Stimulated activated CD8-positive, alpha-beta memory T cell treated with anti-CD3 and anti-CD28 coated beads, Interleukin-15, amount 100 ng/mL, for 4 hours (primary cell): ENCODE measurements at places on chromosomes 6 and 20.

- peak; percentile 3 for DNase-seq
Measured at GRCh38 chr6:52362443-52363227, 684 bp downstream of the PAQR8 start.

GRCh38 chr20:16533502-16533901 lies 39.7 kb downstream of the KIF16B start:
- DNase-seq = no peak

DNA sequence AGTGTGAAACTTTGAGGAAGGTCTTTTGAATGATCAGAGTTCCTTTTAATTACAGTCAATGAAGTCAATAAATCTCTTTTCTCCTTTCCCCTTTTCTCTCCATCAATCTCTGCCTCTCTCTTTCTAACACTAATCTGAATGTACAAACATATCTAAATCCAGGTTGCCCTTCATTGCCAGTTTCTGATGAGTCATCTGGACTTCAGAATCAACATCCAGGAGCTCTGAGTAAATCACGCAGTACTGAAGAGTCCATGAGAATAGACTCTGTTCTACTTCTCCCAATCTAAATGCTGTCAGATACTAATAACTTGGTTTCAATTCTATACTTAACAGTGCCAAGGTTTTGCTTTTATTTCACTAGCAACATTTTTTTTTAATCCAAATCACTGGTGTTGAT lies 238.7 kb upstream of the THEMIS start:
- DNase-seq = no peak

DNA sequence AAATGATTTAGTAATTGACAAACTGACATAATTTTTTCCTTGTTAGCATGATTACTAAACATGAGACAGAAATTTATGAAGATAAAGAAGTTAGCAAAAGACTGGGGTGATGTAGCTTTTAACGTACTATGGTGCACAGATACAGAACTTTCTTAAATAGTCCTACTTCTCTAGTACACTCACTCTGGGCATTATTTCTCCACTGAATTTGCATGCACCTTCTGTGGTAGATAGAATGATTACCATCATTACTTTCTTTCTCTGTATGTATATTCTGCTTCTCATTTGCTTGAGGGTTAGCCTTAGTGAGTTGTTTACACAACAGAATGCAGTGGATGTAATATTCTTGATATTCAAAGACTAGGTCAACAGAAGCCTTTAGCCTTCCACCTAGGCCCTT lies 173.1 kb upstream of the EPHA7 start:
- no peak for DNase-seq

GRCh38 chr20:57241363-57241991 lies 25.0 kb downstream of the BMP7 start:
- no peak for DNase-seq

DNA sequence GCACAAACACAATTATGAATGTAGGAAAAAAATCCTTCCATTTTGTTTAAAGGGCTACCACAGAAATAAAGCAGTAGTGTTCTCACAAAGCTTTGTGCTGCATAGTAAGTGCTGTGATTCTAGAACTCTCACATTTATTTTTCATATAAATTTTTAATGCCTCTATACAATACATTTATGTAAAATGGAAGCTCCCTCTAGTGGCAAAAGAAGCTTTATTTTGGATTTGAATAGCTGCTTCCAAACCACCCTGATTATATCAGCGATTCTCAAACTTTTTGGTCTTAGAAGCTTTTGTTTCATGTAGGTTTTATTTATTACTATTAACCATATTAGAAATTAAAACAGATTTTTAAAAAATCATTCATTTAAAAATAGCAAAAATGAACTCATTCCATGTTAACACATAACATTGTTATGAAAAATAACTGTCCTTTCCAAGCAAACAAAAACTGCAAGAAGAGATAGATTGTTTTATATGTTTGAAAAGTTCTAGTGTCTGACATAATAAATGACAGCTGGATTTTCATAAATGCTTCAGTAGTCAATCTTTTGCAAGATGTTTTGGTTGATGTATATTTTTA lies 38.4 kb downstream of the HS3ST5 start:
- DNase-seq = no peak

DNA sequence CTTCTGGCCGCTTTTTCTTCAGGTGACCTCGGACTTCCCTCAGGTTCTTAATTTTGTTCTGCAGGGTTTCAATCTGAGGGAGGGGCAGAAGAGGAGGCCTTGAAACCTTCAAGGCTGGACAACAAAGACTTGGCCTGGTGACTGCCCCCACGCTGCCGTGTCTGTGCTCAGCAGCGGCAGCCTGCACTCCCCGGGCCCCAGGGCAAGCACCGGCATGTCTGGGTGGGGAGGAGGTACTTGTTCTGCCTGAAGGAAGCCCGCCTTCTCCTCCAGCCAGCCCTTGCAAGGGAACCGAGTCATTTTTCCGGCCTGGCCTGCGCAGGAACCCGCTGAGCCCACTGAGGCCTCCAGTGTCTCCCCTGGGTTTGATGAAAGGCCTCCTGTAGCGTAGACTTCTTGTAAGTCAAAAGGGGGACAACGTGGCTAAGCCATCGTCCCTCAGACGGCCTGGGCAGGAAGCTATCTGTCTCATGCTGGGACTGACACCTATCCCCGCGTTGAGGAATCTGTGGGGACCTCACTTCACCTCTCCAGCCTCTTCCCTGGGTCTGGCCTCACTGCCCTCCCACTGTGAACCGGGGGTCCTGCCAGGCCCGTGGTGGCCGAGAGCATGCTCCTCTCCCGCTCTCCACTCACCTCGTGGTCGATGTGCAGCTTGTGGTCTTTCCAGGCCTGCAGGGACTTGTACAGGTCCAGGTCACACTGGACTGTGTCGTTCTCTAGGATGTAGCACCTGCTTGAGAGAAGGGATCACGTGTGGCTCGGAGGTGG lies 119.9 kb downstream of the SULF2 start:
- DNase-seq = no peak

GRCh38 chr6:30002871-30003270 lies 58.2 kb upstream of the POLR1H start:
- no peak for DNase-seq

- no peak for DNase-seq
Measured at GRCh38 chr6:97947841-97948240, 664.8 kb upstream of the MMS22L start.

- DNase-seq = no peak
Measured at GRCh38 chr6:151719070-151719469, 88.4 kb upstream of the ESR1 start.

DNA sequence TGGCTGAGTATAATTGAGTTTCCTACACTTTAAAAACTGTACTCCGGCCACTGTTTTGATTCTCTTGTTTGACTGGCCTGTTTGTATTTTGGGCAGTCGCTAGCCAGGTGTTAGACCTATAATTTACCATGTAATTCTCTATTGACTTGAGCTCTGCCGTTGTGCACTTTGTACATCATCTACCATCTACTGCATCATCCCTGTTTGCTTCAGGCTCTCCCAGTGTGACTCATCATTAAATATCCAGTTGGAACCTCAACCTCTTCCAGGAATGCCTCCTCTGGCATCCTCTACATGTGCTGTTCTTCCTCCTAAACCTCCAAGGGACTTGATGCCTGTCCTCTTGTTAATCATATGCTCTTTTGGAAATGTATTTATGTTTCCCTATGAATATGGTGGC lies 72.3 kb downstream of the FARS2 start:
- no peak for DNase-seq

DNA sequence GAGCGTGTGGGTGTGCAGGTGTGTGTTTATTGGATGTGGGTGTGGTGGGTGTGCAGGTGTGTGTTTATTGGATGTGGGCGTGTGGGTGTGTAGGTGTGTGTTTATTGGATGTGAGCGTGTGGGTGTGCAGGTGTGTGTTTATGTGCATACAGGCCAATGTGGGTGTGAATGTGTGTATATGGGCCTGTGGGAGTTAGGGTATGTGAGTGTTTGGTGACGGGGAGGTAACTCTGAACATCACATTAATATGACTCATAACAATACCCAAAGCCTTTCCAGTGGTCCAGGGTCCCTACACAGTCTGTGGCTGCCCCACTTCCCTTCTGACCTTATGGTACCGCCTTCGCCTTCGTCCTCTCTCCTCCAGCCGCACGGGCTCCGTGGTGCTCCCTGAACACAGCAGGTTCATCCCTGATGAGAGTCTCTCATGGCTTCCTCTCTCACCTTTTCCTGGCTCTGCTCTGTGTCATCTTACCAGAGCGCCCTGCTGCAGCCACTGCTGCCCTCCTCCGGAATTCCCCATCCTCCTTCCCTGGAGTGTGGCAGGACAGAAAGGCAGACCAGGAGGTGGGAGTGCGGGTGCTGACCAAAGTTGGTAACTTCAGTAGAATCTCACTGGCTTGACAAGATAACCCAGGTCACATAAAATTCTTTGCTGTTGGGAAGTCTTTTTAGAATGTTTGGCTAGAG lies 80.0 kb downstream of the SLC2A10 start:
- no peak for DNase-seq

GRCh38 chr6:113304116-113304515 lies 553.0 kb upstream of the MARCKS start:
- no peak for DNase-seq

DNA sequence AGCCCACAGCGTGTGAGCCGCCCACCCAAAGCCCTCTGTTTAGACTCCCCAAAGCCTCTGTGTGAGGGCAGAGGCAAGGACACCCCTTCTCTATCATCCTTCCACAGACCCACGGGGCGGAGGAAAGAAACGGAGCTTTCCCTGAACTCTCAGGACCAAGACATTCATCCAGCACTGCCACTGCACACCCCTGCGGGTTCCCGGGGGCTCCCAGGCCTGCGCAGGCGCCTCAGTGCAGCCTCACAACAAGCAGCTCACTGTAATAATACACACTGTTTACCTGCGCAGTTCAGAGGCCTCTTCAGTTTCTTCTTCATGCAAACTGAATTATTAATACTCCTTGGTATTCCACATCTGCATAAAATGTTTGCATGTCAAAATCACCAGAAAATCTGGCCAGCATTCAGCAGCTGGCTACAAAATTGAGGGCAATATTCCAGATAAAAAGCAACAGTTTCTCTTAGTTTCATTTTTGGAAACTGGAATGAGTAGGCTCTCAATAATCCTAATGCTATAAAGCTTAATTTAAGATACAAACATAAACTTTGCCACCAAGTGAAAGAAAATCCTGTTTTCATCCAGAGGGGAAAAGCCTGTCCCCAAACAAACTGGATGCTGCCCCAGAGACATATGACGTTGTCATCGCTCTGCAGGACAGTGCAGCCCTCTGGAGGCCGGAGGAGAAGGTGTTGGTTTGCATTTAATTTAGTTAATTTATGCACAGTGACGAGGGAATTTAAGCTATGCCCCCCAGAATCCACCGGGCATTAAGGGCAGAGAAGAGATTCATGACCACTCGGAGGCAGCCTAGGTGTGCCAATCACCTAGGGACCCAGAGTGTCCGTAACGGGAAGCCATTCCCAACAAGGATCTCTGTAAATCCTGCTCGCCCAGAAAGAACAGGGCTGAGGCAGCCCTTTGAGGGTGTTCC lies 45.3 kb downstream of the NINL start:
- DNase-seq = no peak

DNA sequence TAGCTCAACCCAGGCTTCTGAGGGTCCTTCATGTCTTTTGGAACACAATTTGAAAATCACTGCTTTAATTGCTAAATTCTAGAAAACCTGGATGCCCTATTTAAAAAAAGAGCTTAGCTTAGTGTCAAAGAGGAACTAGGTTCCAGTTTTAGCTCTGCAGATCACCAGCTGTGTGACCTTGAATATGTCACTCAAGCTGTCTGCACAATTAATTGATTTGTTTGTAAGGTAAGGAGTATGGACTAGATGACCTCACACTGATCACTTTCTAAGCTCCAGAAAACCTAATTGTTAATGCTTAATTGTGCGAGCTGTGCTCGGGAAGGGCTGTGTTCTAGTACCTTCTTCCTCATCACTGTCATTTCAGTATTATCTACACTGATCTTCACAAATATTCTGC lies 26.2 kb downstream of the UTRN start:
- no peak for DNase-seq

DNA sequence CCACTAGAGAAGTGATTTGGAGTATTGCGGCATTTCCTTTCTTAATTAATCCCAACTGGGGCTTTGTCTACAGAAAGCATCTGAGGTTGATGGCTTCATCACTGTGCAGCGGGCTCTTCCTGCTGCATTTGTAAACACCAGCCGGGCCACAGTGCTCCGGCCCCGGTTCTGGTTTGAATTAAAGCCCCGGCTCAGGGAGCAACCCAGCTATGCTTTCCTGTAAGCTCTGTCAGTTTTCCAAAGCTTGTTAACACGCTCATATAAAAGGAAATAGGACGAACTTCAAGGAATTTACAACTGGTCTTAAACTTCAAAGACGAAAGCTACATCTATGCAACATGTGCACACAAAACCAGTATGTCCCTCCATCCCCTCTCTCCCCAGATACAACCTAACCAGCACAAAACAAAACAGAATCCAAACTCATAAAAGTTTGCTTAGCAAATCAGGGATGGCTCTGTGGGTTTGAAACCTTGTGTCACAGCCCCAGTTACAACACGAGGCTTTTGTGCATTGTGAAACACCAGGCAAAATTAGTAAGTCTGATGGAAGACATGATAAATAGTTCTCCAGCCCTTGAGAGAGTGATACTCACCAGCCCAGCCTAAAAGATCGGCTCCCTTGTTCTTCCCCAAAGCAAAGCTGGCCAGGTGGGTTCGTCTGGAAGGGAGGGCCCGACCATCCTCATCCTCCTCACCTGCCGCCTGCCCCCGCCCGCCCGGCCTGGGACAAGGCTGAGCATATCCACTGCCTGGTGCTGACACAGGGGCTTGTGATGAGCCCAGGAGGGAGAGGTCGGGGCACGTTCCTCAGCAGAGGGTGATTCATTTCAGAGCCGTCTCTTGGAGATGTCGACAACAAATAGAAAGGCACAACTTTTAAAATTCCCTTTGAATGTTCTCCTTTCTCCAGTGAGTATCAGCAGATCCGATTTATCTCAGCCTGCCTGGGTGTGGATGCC lies 197.9 kb downstream of the TFAP2C start:
- no peak for DNase-seq

GRCh38 chr20:46307139-46307998 lies 929 bp downstream of the CDH22 start:
- DNase-seq = peak; percentile 50
